HS-27A (cell line): ENCODE measurements at places on chromosomes 2 and 18.
A peak's percentile ranks its signal among the peaks of the same experiment; 100 is the strongest.

GRCh38 chr18:41378598-41378997, 576.4 kb upstream of the PIK3C3 start:
- DNase-seq, result no peak

GRCh38 chr2:47534179-47534919, 131.4 kb downstream of the MSH2 start:
- DNase-seq, result peak; percentile 64

DNA sequence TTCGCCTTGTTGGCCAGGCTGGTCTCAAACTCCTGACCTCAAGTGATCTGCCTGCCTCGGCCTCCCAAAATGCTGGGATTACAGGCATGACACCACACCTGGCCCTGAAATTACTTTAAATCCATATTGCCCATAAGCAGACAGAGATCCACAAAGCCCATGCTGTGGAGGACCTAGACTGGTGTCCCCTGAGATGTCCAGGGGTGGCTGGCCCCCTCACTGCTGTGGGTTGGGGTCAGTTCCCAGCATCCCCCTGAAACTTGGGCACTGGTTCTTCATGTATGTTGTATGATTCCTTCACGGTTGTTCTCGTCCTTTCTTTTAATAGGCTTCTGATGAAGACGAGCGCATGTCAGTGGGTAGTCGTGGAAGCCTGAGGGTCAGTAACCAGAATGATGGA, 78.1 kb upstream of the RBM44 start:
- DNase-seq, result no peak

- no peak for DNase-seq
These were observed 53.2 kb downstream of the STEAP3 start for GRCh38 chr2:119276864-119277263.

DNA sequence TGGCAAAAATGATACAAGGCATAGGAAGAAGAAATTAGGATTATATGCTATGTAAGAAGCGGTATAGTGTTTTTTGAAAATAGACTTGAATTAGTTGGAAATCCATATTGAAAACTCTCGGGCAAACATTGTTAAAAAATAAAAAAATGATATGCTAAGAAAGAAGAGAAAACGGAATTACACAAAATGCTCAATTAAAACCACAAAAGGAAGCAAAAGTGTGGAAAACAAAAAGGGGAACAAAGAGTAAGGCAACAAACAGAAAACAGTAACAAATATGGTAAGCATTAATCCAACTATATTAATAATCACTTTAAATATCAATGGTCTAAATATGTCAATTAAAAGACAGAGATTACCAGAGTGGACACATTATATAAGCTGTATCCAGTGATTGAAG, 58.4 kb downstream of the TXNL1 start:
- DNase-seq, result no peak

GRCh38 chr2:64313398-64313723, 140.6 kb upstream of the LGALSL start:
- no peak for DNase-seq

DNA sequence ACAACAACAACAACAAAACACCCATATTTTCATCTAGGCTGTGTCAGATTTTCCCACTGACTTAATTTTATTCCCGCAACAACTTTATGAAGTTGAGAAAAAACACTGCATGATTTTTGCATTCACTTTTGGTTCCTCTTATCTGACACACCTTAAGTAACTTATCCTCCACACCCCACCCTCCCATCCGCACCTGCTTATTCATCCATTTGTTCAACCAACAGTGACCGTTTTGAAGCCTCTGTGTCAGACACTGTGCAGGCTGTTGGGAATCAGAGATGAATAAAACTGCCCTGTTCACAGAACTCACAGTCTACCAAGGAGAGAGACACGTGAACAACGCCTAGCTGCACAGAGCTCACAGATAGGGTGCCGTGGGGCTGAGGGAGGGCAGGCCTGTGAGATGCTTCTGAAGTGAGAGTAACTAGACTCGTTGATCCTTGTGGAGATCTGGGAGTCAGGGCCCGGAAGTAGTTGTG, 7.4 kb downstream of the CNNM4 start:
- no peak for DNase-seq

GRCh38 chr2:142144547-142144946, 13.7 kb upstream of the LRP1B start:
- DNase-seq, result no peak

DNA sequence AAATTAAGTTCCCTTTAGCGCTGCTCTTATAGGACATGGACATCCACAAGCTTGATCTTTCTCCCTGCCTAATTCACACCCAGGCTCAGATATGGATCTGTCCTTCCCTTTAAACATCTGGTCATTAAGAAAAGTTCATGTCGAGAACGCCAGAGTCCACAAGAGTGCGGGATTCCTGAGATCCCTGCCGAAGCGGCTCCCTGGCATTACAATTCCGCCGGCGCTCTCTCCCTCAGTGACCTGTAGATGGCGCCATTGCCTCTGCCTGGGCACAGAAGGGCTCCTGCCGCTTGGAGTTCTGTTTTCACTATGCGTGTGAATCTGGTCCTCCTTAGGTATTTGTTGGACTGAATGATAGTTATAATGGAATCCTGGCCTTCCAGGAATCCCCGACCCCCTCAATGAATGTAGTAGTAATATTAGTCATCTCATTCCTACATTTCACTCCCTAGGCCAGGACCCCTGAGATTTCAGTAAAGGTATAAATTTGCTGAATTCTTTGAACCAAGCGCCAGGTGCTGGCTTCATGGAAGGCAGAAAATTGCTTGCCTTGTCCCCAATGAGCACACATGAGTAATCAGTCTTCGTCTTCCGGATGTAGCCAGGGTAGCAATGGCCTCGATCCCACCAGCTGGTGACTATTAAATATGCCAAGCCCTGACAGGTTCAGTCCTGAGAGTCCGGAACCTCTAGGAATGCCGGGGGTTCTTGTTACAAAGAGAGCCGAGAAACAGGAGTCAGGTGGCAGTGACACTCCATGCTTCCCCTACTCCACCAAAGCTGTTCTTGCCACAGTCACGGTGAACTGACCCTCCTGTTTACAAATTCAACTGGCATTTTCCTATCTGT, 26.4 kb upstream of the CD207 start:
- DNase-seq, result no peak

- no peak for DNase-seq
These were observed 596.2 kb downstream of the ARHGAP15 start for GRCh38 chr2:143725400-143725799.

GRCh38 chr18:42087235-42087634, 132.2 kb downstream of the PIK3C3 start:
- DNase-seq, result no peak

DNA sequence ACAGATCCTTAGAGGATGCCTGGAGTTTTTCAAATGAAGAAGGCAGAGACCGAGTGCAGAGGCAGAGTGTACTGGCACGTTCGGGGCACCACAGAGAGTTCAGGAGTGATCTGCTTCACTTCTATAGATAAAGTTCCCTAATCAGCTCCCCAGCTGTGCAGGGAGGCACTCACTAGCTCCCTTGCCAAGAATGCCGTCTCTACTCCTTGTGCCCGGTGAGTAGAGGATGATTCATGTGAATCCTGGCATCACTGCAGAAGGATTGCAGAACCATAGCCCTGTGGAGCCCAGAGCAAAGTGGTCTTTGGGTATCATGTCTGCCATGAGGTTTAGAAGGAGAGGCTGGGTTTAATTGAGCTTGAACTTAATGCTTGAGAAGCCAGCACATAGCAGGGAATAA, 510.1 kb upstream of the RAB6C start:
- DNase-seq, result no peak

- DNase-seq, result no peak
These were observed 649.9 kb upstream of the RAB6C start for GRCh38 chr2:129329574-129329973.

- no peak for DNase-seq
These were observed 109.1 kb downstream of the PLEKHA3 start for GRCh38 chr2:178589335-178589734.

- DNase-seq, result no peak
These were observed 462.6 kb downstream of the SLC4A3 start for GRCh38 chr2:220090050-220090449.

DNA sequence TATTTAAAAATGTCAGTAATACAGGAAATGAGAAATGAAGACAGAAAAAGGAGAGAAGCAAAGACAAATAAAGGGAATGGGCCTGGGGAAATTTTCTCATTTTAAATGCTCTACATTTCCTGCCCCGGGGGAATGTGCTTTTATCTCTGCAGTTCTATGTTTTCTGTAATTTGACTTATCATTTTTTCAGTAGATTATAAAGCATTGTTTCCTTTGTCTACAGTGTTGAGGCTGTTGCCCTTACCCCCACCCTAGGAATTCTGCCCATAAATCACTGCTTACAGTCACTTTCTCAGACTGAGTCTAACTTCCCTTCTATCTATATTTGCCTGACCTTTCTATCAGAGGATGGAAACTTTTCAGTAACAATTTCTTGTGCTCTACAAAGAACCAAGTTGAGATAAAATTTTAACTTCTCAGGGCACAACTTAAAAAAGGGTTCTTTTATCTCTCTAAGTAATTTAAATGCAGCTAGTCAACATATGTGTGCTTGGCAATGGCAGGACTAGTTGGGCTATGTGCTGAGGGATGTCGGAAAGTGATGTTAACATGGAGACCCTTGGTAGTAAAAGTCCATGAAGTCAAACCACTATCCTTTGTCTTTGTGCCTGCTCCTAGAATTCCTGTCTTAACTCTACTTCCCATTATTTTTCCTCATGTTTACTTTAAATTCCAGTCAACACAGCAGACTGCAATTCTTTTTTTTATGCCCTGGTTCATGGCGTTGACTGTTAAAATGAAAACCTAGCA, 146.5 kb upstream of the MMADHC start:
- no peak for DNase-seq

- no peak for DNase-seq
These were observed 2.5 kb upstream of the EGR4 start for GRCh38 chr2:73295751-73296400.

DNA sequence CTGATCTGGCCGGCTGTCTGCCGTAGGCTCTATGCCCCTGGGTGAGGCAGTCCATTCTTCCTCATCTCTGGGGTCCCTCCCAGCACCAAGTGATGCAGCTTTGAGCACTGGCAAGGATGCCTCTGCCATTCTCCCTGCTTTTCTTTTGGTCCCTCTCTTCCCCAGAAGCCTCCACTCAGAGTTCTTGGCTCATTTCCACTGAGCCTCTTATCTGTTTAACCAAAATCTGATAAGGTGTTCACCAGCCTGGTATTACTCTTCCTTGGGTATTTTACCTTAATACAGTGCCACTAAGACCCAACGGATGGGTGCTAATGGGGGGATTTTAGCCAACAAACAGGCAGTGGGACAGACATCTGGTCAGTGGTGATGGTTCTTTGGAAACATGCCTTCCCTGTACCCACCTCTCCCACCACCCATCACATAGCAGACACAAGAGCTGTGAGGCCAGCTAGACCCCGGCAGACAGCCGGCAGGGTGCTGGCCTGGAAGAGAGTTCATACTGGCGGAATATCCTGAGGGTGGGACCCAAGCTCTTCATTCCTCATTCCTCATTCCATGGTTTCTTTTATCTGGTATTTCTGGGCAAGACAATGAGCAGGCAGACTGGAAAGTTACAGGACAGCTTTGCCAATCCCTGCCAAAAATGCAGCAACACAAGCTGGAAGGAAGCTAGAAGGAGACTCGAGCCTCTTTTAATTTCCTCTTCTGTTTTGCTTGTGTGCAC, 34.6 kb downstream of the ZBTB7C start:
- DNase-seq, result no peak

- DNase-seq, result no peak
These were observed 28.0 kb downstream of the RFX8 start for GRCh38 chr2:101446869-101447268.

GRCh38 chr2:150482111-150482510, 5.4 kb downstream of the RND3 start:
- no peak for DNase-seq

GRCh38 chr18:47373465-47373864, 122.0 kb upstream of the SKOR2 start:
- DNase-seq, result no peak

- no peak for DNase-seq
These were observed 10.2 kb downstream of the IL1F10 start for GRCh38 chr2:113077921-113078320.
